ENCODE measurements at places on chromosomes 6 and 20. TPM values are rescaled to one million over a fixed set of nuclear protein-coding genes. Genes with fewer than 3 reads are reported as not detected.

DTNBP1 gene
- total RNA-seq, result 29.3 TPM

SPATS1 gene
- total RNA-seq, result 1.2 TPM

HAO1 gene
- total RNA-seq, result not detected

PFDN4 gene
- total RNA-seq, result 167 TPM

ADGRF5 gene
- 9.9 TPM for total RNA-seq
